A549 treated with dexamethasone at 1 μM for 4 hours (cell line): ENCODE measurements at places on chromosomes 16 and 17. TPM values are rescaled to one million over a fixed set of nuclear protein-coding genes. Genes with fewer than 3 reads are reported as not detected.

Gene TNFRSF13B
- total RNA-seq: not detected in 5 replicates

Gene SERPINF2
- 3.8 to 4.6 TPM (median 4.2 TPM) in 5 replicates for total RNA-seq

Gene LRRC37B
- total RNA-seq: 9.7 to 11.2 TPM (median 9.9 TPM) in 5 replicates

Gene CHRNE
- total RNA-seq: 0.05 to 0.25 TPM (median 0.06 TPM) in 3 of 5 replicates, not detected in the others

Gene GRB7
- 3.5 to 5.7 TPM (median 4.8 TPM) in 5 replicates for total RNA-seq

Gene KRTAP16-1
- total RNA-seq: not detected in 5 replicates

Gene STX8
- total RNA-seq: 63.7 to 82.3 TPM (median 65.0 TPM) in 5 replicates

Gene CLEC19A
- total RNA-seq: 0.08 to 0.15 TPM (median 0.11 TPM) in 4 of 5 replicates, not detected in the other

Gene KRT31
- 0.05 TPM in 1 of 5 replicates, not detected in the others for total RNA-seq

Gene SYNGR3
- 5.7 to 7.4 TPM (median 6.8 TPM) in 5 replicates for total RNA-seq

Gene MYO15B
- total RNA-seq: 31.9 to 58.4 TPM (median 48.6 TPM) in 5 replicates

Gene ACSM3
- total RNA-seq: 3.4 to 6.0 TPM (median 4.7 TPM) in 5 replicates

Gene ZCCHC14
- total RNA-seq: 6.0 to 10.3 TPM (median 9.4 TPM) in 5 replicates

Gene MEIOB
- 1.0 to 1.7 TPM (median 1.3 TPM) in 5 replicates for total RNA-seq

Gene TLCD2
- 1.5 to 2.8 TPM (median 2.2 TPM) in 5 replicates for total RNA-seq

Gene PDP2
- 5.2 to 9.7 TPM (median 7.0 TPM) in 5 replicates for total RNA-seq

Gene KCNH6
- 0.02 to 0.06 TPM (median 0.05 TPM) in 3 of 5 replicates, not detected in the others for total RNA-seq

Gene GIT1
- total RNA-seq: 59.5 to 87.9 TPM (median 86.8 TPM) in 5 replicates
